ENCODE measurements at places on chromosomes 6 and 20.

- no peak for DNase-seq
These were observed 309.7 kb downstream of the KIF16B start for GRCh38 chr20:16263582-16263981.

- no peak for DNase-seq
These were observed 336.2 kb downstream of the ZFAND3 start for GRCh38 chr6:38155621-38156204.

- DNase-seq = no peak
These were observed 50.2 kb downstream of the NCOA3 start for GRCh38 chr20:47551841-47552240.

GRCh38 chr6:125857846-125858245 is 67.1 kb downstream of the NCOA7 start:
- DNase-seq = no peak

- DNase-seq = no peak
These were observed 120.1 kb upstream of the SHLD1 start for GRCh38 chr20:5630071-5630470.

DNA sequence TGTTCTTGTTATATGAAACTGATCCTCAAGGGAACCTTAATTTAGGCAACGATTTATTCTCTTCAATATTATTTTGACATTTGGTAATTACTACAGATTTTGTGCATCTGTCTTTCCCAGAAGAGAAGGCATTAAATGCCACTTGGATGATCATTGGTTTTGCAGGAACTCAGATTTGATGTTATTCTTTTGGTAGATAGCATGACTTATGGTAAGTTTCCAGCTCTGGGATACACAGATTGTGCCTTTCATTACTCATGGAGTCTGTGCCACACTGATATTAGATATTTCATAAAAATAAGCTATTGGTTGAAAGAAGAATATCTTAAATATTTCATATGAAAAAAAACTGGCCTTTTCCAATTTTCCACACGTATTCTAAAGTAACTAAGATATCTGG is 120.1 kb downstream of the AIG1 start:
- DNase-seq = no peak

GRCh38 chr6:13339863-13340630 is 11.7 kb upstream of the TBC1D7 start:
- DNase-seq = no peak
